H54 (cell line): ENCODE measurements at places on chromosomes 3 and 15.
A peak's percentile ranks its signal among the peaks of the same experiment; 100 is the strongest.

DNA sequence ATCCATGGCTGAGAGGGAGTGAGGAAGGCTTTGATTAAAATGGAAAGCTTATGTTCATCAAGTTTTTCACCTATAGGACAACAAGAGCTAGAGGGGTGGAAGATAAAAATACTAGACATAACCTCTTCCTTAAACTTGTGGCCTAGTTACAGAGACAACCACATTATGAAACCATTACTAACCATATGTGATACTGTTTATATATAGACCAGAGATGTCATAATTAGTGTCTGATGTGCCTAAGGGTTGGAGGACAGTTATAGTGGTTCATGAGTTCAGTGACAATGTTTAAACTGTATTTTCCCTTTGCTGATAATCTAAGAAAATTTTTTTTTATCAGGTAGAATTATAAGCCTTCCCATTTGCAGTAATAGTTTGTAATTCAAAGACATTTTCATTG is 23.7 kb downstream of the PHLDB2 start:
- no peak for DNase-seq

GRCh38 chr3:134464064-134464688 is 21.6 kb downstream of the ANAPC13 start:
- DNase-seq = no peak

GRCh38 chr3:55704521-55704920 is 217.4 kb upstream of the WNT5A start:
- no peak for DNase-seq

DNA sequence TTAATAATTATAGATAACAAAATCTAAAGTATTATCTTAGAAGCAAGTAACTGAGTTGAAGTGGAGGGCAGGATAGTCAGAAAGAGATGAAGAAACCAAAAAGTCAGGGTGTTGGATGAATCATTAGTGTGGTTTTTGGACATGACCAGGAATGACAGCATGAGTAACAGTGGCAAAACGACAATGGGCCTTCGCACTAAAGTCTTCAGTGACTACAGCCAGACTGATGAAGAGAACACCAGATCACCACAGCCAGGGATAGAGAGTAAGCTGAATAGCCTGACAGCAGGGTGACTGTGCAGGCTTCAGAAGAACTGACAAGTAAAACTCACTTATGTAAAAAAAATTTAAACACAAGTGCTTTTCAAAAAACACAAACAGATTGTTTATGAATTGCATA is 96.0 kb upstream of the MELTF start:
- peak; percentile 11 for DNase-seq

- DNase-seq = no peak
Observed at GRCh38 chr3:188689101-188689574, 482.6 kb upstream of the TPRG1 start.

DNA sequence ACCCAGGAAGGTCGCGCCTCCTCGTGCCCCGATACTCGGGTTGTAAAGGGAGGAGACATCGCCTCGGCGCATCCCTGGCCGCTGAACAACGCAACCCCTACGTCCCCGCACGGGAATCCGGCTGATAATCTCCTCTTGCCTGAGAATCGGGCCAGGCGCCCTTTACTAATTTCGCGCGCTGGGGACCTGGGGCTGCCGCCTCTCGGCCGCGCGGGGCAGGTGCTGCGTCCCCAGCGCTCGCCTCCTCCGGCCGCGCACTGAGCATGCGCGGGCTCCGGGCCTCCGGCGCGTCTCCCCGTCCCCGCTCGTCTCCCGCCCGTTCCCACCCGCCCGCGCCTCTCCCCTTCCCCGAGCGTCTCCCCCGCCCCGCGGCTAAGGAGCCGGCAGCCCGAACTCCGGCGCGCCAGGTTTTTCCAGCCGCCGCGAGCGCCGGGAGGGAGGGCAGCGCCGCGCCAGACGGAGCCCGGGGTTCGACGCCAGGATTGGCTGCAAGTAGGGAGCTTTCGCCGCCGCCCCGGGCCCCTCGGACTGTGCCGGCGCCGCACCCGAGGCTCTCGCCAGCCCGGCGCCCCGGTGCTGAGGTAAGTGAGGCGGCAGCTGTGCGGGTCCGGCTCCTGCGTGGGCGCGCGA is at the start of gene CNTN4:
Gene CNTN4, plus strand, starts transcription at position 469 of the 630 bp plus-strand sequence.
- DNase-seq = no peak

DNA sequence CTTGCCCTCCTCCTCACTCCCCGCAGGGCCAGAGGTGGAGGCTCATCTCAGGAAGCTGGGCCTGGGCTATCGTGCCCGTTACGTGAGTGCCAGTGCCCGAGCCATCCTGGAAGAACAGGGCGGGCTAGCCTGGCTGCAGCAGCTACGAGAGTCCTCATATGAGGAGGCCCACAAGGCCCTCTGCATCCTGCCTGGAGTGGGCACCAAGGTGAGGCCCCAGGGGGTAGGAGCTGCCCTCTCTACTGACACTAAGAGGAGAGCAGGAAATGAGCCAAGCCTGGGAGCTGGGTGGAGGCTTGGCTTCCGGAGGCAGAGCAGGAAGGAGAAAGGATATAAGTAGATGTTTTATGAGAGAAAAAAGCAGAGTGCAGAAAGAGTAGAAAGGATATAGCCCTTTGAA is 4.9 kb downstream of the OGG1 start:
- DNase-seq = no peak

- DNase-seq = no peak
Observed at GRCh38 chr3:63470745-63471144, 181.7 kb upstream of the SNTN start.
